ENCODE measurements at places on chromosomes 4 and X.

- DNase-seq, result no peak
Measured at GRCh38 chr4:57137261-57137660, 27.1 kb upstream of the IGFBP7 start.

DNA sequence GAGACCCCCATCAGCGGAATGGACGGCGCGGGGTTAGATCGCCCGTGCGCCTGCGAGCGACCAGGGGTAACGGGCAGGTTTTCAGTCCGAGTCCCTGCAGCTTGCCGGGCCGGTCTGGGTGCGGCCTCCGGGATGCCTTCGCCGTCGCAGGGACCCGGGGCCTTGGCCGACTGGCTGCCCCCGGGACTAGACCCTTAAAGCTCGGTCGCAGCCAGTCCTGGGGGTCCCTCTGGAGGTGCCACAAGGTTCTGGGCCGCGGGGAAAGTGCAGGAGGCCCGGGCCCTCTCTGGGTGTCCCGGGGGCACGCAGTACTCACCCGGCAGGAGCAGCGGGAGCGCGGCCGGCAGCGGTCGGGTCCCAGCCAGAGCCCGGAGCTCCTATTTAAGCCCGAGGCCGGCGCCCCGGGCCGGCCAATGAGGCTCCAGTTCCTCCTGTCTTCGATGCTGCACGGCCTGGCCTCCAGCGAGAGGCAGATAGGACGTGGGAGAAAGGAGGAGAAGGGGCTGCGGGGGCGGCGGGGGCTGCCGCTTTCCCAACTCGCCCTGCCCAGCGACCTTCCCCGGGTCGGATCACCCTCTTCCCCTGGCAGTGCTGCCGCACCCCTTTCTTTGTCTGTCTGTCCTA, at the start of gene SPON2:
SPON2 (minus strand) TSS at position 356 of the 624 bp plus-strand sequence.
- DNase-seq, result no peak

GRCh38 chr4:4872314-4872903, 12.9 kb downstream of the MSX1 start:
- no peak for DNase-seq

DNA sequence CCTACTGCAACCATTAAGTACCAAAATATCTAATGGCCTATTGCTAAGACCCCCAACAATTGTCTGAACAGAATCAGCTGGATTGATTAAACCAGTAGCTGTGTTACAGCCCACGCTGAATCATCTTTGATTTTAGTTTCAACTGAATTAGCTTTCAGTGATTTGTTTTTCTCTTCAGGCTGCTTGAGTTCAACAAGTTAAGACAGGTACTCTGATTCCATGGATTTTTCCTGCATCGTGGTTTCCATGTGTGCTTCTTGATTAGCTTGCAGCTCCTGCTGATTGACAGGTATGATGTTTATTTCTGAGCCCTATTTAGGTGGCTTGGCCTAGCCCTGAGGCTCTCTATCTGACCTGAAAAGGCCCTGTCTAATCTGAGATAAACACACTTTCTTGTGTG, 91.3 kb downstream of the GUCY2F start:
- DNase-seq, result no peak

- no peak for DNase-seq
Measured at GRCh38 chr4:160375772-160376452, 1273.0 kb downstream of the RAPGEF2 start.

DNA sequence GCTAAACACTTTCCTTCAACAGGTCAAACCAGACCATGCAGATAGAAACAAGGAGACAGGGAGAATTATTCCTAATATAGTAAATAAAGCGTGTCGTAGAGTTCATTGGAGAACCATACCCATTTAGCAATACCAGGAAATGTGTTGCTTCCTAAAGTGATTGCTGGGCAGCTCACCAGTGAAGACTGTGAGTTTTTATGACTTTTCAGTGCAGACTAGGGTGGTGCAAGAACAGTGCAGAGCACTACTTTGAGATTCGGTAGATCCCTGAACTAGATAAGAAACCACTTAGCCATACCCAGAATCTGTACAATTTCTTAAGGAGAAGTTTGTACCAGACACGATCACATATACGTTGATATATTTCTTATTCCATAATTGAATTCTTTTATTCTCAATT, 87.4 kb downstream of the EMCN start:
- DNase-seq, result no peak

DNA sequence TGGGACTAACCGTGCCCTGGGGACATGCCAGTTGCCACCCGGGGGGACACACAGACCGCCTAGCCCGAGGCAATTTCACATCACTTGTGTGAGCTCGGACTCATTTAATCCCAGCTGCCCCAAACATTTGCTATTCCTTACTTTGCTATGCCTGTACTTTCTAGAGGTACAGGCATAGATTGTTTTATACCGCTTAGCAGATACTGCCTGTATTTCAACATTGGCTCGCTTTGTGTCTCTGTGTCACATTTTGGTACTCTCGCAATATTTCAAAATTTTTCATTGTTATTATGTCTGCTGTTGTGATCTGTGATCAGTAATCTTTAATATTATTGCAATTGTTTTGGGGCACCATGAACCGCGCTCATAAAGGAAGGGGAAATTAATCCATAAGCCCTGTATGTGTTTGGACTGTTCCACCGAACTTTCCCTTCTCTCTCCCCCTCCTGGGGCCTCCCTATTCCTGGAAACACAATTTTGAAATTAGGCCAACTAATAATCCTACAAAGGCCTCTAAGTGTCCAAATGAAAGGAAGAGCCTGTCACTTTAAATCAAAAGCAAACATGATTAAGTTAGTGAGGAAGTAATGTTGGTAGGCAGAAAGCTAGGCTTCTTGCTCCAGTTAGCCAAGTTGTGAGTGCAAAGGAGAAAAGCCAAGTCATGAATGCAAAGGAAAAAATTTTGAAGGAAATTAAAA, 568 bp upstream of the CASP6 start:
- DNase-seq, result no peak

DNA sequence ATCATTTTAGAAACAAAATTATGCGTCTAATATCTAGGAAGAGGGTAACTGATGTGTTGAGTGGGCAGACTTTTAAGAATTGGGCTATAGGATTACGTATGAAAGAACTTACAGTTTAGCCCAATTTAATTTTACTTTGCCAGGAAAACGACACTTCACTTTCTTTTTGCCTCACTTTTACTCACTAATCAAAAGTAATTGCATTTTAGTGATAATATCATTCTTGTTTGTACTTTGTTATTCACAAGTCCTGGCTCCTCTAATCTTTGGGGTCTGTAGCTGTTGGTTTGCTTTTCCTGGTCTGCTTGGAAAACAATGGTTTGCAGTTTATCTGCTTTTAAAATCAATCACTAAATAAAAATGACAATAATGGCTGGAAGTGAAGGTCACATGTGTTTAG, 2.9 kb upstream of the ARX start:
- no peak for DNase-seq

GRCh38 chrX:28010875-28011274, 29.6 kb upstream of the DCAF8L1 start:
- DNase-seq, result no peak

DNA sequence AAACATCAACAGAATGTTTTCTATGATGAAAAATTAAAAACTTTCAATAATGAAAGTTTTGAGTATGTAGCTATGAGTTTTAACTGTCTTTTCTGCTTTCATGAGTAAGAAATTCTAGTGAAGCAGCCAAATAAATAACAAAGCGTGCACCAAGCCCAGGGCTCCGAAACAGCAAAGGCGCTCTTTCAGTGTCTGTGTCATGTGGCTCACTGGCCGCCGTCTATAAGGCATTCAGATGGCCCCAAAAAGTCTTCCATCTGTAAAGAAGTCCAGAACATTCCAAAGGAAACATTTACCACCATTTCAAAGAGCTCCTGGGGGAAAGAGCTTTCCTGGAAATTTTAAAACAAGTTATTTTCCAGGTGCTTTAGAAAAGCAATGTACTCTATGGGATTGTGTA, 139.9 kb downstream of the AFAP1 start:
- no peak for DNase-seq

GRCh38 chr4:185589067-185589836, 53.9 kb upstream of the PDLIM3 start:
- DNase-seq, result no peak

GRCh38 chrX:13162772-13163410, 118.5 kb upstream of the FAM9C start:
- DNase-seq, result no peak

- no peak for DNase-seq
Measured at GRCh38 chrX:154800478-154801210, 4.6 kb downstream of the MPP1 start.

DNA sequence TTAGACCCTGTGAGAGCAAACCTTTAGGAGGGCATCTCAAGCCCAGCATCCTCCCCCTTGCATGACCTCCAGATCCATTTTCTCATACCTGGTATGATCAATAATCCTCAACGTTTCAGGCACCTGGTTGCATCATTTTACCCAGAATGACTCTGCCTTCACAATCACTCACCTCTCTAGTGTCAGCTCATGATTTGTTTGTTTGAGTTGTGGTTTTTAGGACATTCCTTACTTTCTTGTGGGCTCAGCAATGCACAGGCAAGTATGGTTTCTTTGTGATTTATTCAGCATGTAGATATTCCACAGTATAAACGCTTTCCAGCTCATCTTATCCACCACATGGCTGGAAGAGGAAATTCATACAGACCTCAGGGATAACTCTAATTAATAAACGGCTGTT, 93.6 kb upstream of the CPEB2 start:
- DNase-seq, result no peak

DNA sequence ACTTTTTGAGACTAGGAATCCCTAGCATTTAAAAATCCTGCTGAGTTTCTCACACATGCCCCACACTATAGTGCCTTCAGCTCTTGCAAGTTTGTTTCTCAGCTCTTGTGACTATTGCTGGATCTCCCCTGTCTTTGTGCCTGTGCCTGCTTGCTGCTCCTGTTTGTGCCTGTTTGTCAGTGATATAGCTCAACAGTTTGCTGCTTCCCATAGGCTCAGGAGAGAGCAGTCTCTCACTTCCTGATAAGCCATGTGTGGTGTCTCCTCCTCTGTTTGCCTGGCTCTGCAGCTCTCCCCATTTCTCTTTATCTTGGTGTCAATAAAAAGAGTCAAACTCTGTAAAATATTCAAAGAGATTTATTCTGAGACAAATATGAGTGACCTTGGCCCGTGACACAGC, 259.8 kb upstream of the CLNK start:
- DNase-seq, result no peak

- no peak for DNase-seq
Measured at GRCh38 chr4:171288816-171289432, 524.3 kb upstream of the GALNTL6 start.

GRCh38 chr4:1732911-1733310, 11.6 kb downstream of the TACC3 start:
- DNase-seq, result no peak

DNA sequence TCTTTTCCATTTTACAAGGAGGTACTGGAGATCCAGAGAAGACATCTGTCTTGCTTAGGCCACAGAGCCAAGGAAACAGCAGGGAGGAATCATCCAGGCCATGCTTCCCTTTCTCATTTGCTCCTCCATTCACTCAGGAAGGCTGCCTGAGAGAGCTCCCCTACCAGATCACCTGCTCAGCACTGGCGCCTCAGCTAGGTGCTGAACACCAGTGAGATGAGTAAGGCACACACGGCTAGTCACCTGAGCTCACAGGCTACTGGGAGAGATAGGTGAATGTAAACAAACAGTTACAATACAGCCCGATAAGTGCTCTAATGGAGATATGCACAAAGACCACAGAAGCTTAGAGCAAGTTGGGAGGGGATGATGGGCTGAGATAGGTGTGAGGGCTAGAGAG, 149.8 kb upstream of the ARHGEF9 start:
- no peak for DNase-seq

- DNase-seq, result no peak
Measured at GRCh38 chrX:102599951-102600579, 750 bp downstream of the ARMCX5 start.

DNA sequence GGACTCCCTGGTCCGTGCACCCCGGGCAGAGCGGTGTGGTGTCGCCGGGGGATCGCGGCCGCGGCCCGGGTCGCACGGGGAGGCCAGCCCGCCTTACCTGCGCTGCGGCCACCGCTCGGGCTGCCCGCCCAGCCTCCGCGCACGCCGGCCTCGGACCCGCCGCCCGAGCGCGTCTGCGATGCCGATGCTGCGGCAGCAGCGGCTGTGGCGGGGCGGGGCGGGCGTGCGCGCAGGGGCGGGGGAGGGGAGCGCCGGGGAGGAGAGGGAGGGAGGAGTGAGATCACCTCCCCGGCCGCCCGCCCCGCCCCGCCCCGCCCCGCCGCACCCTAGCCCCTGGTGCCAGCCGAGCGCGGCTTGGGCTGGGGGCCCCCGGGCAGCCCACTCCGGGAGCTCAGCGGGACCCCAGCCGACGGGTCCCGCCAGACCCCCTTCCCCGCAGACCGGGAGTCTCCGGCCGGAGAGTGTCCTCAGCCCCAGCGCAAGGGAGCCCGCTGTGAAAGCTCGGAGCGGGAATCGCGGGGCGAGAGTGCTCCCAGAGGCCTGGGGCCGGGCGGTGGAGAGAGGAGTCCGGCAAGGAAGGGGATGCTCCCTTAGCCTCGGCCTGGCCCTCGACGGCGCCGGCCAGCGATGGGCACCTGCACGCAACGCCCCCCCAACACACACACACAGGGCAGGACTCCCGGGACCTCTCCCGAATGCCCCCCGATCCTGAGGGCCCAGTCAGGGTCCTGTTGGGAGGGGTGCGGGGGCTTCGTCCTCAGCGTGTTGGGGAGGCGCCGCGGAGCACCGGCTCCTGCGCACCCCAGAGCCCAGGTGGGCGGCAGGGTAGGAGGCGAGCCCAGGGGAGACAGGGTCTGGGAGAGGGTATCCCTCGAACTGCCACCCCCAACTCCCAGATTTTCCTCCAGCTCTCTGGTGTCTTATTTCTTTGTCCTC, at the start of gene L1CAM:
L1CAM (minus strand) TSS at position 206 of the 936 bp plus-strand sequence. CDS start 10,337 bp downstream, outside the sequence.
- DNase-seq, result no peak

DNA sequence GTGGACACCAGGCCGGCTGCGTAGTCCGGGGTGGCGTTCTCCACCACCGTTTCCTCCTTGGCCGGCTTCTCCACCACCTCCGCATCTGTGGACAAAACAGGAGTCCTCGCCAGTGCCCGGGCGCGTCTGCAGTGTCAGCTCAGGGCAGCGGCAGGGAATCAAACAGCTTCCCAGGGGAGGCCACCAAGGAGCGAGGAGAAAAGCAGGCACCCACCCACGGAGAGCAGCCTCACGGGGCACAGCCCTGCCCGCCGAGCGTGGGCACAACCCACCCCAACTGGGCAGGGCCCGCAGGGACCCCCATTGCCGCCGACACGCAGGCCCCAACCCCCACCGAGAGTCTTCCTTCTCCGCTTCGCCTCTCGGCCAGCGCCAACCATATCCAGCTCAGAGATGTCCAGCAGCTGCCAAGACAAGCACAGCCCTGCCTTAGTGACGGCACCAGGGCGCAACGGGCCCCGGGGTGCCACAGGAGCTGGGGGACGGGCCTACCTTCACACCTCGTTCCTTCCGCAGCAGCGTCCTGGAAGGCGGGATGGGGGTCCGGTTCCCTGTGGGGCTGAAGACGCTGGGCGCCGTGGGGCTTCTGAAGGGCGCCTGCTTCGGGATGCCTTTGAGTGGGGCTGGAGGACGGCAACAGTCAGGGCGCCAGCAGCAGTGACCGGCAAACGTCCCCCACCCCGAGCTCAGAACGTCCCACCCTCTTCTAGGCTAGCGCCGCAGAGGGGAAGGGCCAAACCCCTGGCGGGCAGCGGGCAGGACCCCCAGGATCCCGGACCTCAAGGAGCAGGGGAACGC, 22.8 kb downstream of the NELFA start:
- no peak for DNase-seq

- no peak for DNase-seq
Measured at GRCh38 chrX:302975-303374, 15.6 kb downstream of the GTPBP6 start.

GRCh38 chr4:26736621-26737020, 124.0 kb upstream of the STIM2 start:
- no peak for DNase-seq

GRCh38 chr4:108097990-108098553, 70.7 kb downstream of the LEF1 start:
- no peak for DNase-seq
